Thyroid gland (tissue), 4 donors: ENCODE measurements at places on chromosomes 12 and 14.

DNA sequence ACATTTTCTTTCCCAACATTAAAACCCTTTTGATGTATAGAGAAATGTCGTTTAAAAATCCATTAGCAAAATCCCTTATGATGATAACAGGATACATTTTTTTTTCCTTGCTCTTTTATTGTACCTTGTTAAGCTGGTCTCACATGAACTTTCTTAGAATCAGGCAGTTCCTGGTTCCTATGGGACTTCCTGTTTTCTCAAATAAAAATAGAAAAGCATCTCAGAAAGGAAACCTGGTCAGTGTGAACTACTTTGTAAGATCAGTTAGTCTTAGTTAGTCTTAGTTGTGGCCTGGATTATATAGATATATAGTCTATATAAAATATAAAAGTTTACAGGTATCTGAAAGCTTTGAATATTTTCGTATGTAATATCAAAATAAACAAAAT, 40.3 kb downstream of the LEMD3 start:
- no peak for DNase-seq

DNA sequence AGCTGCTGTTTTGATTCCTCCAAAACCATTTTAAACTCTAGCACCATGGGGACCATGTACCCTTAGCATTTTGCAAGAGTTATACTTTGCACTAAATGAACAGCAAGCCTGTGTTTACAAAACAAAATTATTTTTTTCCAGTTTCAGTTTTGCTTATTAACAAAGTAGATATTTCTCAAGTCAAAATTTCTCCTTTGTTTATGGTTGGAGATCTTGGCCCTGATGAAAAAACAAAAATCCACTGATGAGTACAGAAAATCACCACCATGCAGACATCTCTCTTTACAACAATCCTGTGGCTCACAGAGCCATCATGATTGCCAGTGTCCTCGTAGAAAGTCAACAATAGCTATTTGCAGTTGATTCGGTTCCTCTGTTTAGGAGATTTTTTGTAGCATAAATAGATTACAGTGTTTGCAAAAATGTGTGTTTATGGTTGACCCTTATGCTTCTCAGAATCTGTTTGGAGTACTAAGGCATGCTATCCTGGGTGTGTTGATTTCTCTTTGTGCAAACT, 201.1 kb upstream of the NUDT4 start:
- DNase-seq = no peak

GRCh38 chr12:104275689-104276088, 27.9 kb upstream of the EID3 start:
- DNase-seq = no peak

- peak; percentile 4 for DNase-seq
Observed at GRCh38 chr12:46963977-46964971, 115.1 kb upstream of the PCED1B start.

GRCh38 chr12:122899887-122900286, 4.0 kb upstream of the VPS37B start:
- DNase-seq = no peak

- peak; percentile 67 for DNase-seq
Observed at GRCh38 chr14:63770187-63770807, 42.4 kb upstream of the SGPP1 start.

DNA sequence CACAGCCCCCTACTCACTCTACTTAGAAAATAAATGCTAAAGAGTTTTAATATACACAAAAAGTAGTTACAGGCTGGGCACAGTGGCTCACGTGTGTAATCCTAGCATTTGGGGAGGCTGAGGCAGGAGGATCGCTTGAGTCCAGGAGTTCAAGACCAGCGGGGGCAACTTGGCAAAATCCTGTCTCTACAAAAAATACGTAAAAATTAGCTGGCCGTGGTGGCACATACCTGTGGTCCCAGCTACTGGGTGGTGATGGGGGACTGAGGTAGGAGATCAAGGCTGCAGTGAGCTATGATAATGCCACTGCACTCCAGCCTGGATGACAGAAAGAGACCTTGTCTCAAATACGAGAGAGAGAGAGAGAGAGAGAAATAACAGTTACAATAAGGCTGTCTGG, 9.9 kb upstream of the DYNC1H1 start:
- DNase-seq = no peak

DNA sequence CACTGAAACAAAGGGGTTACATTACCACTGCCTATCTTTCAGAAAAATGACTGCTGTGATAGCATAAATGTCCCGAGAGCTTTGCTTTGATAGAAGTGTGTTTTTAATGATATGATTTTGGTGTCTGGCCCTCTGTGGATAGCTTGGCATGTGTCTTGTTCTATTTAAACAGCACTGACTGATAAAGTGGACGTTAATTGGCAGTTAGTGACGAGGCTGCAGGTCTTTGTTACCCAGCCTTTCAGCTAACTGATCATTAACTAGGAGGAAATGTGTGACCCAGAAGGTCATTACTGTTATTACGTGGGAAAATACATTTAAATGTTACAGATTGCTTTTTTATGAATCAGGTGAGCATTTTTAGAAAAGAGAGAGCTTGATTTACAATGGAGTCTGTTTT, 428.3 kb downstream of the DIO2 start:
- no peak for DNase-seq

GRCh38 chr14:23513005-23513817, 38.4 kb downstream of the ZFHX2 start:
- no peak for DNase-seq

GRCh38 chr14:20603813-20604690, 12.9 kb upstream of the RNASE12 start:
- no peak for DNase-seq

GRCh38 chr12:19646599-19646998, 207.3 kb downstream of the AEBP2 start:
- DNase-seq = no peak

DNA sequence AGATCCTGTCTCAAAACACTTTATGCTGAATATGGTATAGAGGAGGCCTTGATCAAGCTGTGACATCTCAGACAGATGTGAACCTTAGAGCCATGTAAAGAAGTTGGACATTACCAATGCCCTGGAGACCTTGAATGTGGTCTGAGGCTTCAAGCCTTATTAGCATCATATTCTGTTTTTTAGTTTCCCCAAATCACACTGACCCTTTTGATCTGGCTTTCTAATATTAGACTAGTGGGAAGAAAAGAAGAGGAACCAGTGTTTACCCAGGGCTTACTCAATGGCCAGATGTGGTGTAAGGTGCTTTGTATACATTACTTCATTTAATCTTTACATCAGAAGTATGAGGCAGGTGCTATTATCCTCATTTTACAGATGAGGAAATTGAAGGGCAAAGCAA, 10.6 kb upstream of the TBPL2 start:
- no peak for DNase-seq

DNA sequence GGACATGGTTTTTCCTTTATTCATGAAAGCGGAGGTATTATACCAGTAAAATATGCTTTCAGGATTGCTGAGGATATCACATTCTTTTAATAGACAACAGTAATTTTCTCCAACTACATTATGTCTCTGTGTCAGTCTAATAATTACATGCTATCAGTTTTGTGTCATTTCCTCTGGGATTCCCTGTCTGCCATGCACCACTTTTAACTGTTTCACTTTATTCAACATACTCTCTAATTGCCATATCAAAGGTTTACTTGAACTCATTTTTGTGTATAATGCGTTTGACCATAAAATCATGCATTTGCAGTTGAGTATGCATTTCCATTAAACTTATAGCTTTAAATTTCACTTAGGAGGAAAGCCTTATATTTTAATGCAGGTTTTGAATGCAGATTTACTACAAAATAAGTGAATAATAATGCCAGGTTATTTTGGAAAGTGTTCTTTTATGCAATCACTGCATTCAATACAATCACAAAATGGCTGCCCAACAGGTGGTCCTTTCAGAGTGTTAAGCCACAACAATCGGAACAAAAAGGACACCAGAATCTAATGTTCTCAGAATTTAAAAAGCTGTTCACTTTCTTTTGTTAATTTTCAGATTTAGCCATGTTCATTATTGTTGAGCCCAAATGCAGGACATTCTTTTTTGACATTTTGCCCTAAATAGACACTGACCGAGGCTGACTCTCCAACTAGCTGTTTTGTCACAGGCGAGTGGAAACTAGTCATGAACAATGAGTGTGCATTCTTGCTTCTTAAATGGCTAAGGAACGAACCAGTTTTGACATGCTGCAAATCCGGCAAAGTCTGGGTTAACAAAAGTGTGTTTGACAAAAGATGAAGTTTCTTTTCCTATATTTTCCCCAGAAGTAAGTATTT, 40.9 kb downstream of the MBIP start:
- DNase-seq = no peak

- DNase-seq = peak; percentile 45
Observed at GRCh38 chr14:70013271-70013873, 134.2 kb downstream of the SMOC1 start.

- DNase-seq = peak; percentile 17
Observed at GRCh38 chr12:50050410-50051098, 6.8 kb upstream of the ASIC1 start.

DNA sequence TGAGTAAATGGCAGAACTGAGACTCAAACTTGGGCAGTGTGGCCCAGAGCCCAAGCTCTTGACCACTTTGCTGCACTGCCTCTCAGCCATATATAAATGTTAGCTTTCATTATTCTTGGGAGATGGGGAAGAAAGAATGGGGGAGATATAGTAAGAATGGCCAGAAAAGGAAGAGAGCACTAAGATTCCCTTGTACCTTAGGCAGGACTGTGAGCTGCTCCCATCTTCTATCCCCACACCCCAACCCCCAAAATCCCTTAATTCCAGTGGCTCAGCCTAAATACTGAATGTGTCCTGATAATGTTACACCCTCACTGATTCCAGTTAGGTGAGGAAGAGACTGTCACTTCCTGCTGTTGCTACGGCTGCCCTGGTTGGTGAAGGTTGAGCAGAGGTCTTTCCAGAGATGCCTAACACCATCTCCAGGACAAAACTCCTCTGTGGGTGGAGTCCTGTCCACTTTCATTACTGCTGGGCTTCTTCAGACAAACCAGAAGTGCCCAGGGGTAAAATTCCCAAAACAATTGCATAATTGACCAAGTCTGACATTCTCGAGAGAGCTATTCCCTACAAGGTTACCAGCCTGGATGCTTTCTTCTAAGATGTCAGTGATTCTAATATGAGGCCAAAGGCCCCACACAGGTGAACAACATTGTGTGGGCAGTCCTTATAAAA, 51.8 kb downstream of the GNG2 start:
- no peak for DNase-seq

GRCh38 chr14:76056128-76056527, 70.6 kb downstream of the IFT43 start:
- no peak for DNase-seq

GRCh38 chr14:93305725-93306418, 27.0 kb downstream of the BTBD7 start:
- DNase-seq = no peak

GRCh38 chr12:102120886-102121285, 903 bp downstream of the PARPBP start:
- DNase-seq = no peak

- peak; percentile 96 for DNase-seq
Observed at GRCh38 chr12:131218026-131218922, 264.6 kb downstream of the ADGRD1 start.

GRCh38 chr14:22802860-22803686, 12.2 kb downstream of the SLC7A7 start:
- DNase-seq = no peak

GRCh38 chr12:22684140-22685118, 59.5 kb downstream of the ETNK1 start:
- DNase-seq = no peak

- peak; percentile 81 for DNase-seq
Observed at GRCh38 chr12:121797937-121798786, 4.7 kb upstream of the RHOF start.

DNA sequence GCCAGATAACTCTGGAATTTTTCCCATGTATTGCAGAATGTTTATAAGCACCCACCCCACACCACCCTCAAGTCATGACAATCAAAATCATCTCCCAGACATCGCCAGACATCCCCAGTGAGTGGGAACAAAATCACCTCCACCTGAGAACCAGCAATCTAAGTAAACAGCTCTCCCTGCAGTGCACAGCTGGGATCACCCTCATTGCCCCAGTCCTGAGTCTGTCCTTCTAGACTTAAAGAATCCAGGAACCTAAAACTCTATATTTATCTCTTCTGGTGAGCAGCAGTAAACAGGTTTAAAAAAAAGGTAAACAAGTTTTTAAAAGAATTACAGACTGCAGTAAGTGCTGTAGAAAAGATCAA, 43.3 kb upstream of the CMKLR1 start:
- no peak for DNase-seq

- peak; percentile 88 for DNase-seq
Observed at GRCh38 chr12:52925717-52926595, 21.1 kb upstream of the KRT8 start.

GRCh38 chr14:104184911-104185499, 46.6 kb downstream of the KIF26A start:
- DNase-seq = no peak

GRCh38 chr12:75765170-75766059, 254.0 kb upstream of the KRR1 start:
- DNase-seq = no peak

DNA sequence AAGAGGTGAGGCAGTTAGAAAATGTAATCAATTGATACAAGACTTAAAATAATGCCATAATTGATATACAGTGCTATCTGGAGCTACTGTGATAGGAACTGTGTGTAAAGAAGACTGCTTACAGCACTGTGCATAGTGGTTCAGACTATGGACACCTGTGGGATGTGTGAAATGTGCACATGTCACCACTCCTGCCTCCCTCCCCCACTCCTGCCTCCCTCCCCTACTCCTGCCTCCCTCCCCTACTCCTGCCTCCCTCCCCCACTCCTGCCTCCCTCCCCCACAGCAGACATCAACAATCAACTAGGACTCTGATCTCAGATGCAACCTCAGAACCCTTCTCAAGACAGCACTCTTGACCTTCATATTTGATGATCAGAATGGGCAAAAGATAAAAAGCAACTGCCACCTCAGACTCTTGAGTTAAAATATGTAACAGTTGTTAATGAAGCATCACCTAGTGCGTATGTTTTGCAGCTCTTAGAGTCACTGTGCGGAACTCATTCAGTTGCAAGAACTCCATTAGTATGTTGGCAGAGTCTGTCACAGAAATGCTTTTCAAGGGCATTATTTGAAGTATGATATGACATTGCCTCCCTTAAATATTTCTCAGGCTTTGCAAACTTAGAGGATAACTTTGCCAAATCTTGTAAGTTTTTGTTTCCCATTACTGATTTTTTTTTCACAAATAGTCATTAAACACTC, 255.2 kb upstream of the DDHD1 start:
- DNase-seq = no peak

DNA sequence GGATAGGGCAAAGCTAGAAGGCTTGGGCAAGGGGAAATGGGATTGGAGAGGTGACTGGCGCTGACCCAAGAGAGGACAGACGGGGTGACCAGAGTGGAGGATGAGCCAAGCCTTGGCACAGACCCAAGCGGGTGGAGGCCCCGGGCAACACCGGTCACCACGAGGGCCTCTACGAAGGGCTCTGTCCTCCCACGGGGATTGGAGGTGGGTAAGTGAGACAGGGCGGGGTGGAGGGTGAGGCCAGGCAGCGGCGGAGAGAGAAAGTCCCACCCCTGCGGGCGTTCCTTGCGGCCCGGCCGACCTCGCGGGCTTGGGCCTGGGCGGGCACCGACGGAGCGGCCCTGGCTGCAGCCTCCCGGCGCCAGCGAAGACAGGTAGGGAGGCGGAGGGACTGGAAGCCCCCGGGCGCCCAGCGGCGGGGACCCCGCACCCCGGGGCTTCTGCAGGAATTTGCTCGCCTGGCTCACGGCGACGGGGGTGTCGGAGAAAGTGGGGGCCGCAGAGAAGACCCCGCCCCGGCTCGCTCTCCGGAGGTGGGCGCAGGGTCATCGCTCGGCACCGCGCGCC, at the start of gene PAPLN:
Gene PAPLN, plus strand, starts transcription at position 288 of the 567 bp plus-strand sequence. CDS start 2,273 bp downstream, outside the sequence.
- peak; percentile 64 for DNase-seq

GRCh38 chr14:100336618-100337530, 13.7 kb downstream of the SLC25A47 start:
- DNase-seq = no peak

- DNase-seq = no peak
Observed at GRCh38 chr12:115343601-115344000, 659.6 kb upstream of the TBX3 start.
